ENCODE measurements at places on chromosomes 5 and 9.
A peak's percentile ranks its signal among the peaks of the same experiment; 100 is the strongest.

DNA sequence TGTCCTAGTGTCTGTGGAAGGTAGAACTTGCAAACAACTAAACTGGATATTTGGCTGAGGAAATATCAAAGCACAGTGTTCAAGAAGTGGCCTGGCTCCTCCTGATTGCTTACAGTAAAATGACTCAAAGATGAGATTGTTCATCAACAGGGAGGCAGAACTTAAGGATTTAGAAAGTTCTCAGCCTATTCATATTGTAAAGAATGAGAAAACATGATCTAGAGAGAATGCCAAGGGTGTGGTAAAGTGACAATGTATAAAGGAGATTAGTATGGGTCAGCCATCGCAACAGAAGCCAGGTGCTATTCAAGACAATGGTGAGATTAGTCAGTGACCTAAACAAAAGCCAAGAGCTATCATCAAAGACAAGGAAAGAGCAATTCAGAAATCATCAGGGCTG, 372.3 kb downstream of the SPOCK1 start:
- no peak for DNase-seq

GRCh38 chr5:176620333-176620981, 9.9 kb downstream of the SNCB start:
- DNase-seq = no peak

- peak; percentile 39 for DNase-seq
Measured at GRCh38 chr9:131483319-131484050, 19.2 kb upstream of the POMT1 start.

- peak; percentile 62 for DNase-seq
Measured at GRCh38 chr5:945691-946551, 53.2 kb downstream of the TRIP13 start.

DNA sequence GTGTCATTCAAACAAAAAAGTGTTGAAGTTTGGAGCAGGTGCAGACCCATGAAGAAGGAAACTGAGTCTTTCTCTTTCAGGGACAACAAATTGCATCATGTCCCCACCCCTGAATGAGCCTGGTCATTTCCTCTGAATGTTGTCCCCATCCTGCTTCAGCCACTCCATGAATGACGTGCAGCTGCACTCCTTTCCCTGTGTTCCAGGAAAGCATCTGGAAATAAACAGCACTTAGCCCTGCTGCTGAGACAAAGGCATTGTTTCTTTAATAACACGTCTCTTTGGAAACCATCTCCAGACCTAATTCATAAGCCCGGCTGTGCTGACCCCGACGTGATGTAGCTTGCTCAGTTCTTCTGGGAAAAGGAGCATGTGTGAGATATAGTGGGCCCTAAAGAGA, 682.3 kb downstream of the BRINP1 start:
- DNase-seq = no peak

- no peak for DNase-seq
Measured at GRCh38 chr5:137051161-137051560, 448.0 kb downstream of the SPOCK1 start.

DNA sequence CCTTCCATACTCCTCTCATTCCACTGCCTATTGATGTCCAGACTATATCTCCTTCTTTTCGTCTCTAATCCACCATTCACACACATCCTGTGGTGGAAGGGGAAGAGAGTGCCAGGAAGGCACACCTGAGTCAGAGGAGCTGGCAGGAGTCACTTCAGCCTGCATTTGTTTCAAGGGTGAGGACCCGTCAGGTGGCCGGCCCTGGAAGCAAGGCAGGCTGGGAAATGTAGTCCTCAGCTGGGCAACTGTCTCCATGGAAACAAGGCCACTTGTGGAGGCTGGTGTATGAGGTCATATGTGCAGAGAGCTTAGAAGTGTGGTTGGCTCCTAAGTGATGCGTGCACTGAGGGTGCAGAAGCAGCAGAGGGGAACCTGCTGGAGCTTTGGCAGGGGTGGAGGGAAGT, 278.4 kb downstream of the NSG2 start:
- peak; percentile 61 for DNase-seq

DNA sequence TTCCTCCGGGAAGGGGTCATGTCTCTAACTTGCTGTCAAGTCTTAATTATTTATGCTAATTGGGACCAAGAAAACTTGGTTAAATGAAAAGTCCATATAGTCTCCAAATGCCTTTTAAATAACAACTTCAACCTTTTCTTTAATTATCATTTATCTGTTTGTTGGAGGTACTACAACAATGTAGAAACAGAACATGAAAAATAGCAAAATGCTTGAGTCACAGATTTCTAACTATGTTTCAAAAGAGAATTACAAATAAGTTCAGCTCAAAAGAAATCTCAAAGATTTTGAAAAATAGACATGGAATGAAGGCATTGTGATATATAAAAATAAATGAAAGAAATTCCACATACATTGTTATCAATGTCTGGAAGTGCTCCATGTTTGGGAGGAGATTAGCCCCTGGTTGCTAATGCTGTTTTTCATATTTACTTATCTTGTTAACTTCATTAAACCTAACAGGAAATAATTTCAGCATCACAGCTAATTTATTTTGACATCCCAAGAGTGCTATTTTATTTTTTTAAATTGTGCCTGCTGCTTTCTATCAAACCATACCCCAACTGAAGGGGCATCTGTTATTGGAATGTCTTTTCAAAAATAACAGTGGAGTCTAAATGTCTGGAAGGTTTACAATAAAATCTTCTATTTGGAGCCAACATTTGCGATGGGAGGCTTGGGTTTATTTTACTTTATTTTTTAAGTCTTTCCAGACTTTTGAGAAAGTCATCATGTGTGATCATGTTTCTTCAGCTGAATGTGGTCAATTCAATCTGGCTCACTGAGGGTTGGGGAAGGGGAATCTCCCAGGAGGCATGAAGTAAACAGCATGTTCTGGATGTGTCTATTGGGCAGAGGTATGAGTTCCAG, 53.1 kb upstream of the ANKRD55 start:
- no peak for DNase-seq

- no peak for DNase-seq
Measured at GRCh38 chr5:137684761-137685160, 51.1 kb downstream of the KLHL3 start.

DNA sequence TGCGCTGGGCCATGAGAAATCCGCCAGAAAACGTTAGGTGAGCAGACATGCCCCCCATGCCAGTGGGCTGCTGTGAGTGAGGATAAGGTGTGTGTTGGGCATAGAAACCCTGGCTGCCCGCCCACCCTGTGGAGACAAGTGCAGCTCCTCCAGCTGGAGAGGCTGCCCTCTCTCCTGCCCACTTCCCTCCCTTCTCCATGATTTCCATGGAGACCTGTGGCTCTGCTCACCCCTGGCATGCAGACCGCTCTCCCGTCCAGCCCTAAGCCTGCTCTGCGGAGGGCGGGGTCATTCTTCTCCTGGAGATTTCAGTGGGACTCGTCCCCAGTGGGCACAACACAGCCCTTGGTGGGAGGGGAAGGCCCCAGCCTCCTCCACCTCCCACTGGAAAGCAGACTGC, 133.0 kb upstream of the FAM120A start:
- DNase-seq = no peak

DNA sequence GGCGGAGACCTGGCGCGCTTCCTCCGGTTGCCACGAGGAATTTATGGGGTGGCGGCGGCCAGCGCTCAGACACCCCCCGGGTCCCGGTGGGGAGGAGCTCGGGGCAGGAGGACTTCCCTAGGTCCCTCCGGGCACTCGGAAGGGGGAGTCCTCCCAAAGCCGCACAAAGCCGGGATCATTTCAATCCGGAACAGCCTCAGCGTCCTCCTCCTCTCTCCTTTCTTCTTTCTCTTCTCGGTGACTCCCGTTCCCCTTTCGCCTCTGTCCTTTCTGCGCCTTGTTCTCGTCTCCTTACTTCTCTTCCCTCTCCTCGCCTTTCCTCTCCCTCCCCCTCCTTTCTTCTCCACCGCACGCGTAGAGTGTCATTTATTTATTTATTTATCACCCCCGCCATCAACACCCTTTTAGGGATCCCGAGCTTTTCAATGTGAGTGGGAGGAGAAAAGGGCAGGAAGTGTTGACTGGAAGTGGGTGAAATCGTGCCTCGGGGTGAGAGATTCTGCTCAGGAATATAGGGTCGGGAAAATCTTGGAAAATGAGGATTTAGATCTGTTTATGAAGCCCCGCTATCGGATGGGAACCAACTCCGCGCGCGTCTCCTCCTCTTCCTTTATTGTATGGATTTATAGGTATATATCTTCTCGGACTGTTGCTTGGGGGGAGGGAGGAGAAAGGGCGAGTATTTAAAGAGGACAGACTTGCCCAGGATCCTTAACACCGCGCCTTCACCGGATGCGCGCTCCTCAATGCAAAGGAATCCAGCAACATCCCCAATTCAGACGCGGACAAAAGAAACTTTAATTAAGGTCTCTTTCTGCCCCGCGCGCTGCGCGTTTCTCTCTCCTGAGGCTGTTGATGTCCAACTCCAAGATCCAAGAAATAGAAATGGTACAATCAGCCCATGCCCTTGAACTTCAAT, 2.0 kb upstream of the ZNF462 start:
- DNase-seq = no peak

- DNase-seq = no peak
Measured at GRCh38 chr5:84191281-84191680, 193.4 kb downstream of the EDIL3 start.

- DNase-seq = no peak
Measured at GRCh38 chr5:73701566-73701965, 75.6 kb downstream of the ARHGEF28 start.

- DNase-seq = peak; percentile 69
Measured at GRCh38 chr9:129612815-129613519, 7.9 kb downstream of the C9orf50 start.

DNA sequence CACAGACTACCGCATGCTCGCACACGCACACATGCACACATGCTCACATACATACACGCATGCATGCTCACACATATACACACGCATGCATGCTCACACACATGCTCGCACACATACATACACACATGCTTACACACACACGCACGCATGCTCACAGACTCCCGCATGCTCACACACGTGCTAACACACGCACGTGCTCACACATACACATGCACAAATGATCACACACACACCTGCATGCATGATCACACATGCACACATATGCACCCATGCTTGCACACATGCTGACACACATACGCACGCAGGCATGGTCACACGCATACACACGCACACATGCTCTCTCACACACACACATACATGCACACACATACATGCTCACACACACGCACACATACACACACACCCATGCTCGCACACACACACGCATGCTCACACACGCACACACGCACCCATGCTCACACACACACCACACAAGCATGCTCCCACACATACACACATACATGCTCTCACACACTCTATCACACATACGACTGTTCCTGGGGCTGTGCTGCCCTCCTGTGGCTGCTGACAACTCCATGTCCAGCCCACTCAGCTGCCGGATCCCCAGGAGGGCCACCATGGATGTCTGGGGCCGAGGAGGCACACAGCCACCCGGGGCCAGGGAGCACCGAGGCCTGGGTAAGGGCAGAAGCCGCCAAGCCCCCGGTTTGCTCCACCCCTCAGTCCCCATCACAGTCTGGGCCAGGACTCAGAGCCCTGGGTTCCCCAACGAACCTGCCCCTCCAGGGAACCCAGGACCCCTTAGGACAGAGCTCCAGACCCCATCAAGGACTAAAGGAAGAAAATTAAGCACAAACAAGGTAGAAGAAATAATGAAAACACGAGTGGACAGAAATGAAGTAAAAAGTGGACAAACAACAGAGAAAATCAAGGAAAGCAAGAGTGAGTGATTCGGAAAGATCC, 31.4 kb upstream of the EGFL7 start:
- peak; percentile 92 for DNase-seq

- DNase-seq = no peak
Measured at GRCh38 chr5:68891718-68892117, 202.1 kb upstream of the SLC30A5 start.

DNA sequence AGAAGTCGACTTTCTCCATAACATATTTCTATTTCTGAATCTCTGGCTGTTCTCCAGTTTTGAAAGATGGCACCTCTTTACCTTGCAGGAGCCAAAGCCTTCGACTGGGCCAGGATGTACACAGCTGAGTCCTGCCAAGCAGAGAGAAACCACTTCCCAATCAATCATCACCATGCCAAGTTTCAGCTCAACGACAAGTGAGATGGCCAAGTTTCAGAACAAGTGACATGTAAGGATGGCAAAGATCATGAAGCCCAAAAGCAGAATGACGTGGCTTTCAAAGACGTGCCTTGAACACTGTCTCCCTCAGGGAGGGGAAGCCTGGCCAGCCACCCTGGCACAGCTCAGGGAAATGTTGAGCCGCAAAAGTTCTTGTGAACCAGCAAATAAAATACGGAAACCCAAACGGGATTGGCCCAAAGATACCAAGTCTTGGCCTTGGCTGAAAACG, 17.7 kb downstream of the STK10 start:
- no peak for DNase-seq

DNA sequence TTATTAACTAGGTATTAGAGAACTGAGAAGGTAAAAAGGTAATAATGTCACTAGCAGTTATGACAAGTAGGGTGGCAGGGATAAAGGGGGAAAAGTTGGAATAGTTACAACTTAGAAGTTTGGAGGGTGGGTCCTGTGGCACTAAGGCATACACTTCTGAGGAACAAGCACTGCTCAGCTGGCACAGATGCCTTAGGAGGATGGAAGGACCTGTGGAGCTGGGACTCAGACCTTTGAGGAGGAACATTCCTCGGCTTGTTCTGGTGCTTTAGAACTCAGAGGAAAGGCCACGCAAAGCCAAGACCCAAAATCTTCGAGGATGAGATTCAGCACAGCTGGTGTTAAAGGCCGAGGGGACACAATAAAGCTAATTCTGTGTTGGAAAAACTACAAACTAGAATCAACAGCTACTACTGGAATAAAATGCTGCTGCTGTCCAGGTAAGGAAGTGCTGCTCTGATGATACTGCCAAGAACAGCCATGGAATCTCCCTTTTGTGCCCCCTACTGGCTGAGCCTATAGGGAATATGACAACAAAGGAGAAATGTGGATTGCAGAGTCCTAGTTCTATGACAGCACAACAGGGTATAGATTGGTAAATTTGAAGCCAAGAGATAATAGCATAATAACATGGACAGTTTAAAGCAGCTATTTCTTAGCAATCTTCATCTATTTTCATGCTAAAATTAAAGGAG, 126.7 kb downstream of the SLC25A46 start:
- no peak for DNase-seq

DNA sequence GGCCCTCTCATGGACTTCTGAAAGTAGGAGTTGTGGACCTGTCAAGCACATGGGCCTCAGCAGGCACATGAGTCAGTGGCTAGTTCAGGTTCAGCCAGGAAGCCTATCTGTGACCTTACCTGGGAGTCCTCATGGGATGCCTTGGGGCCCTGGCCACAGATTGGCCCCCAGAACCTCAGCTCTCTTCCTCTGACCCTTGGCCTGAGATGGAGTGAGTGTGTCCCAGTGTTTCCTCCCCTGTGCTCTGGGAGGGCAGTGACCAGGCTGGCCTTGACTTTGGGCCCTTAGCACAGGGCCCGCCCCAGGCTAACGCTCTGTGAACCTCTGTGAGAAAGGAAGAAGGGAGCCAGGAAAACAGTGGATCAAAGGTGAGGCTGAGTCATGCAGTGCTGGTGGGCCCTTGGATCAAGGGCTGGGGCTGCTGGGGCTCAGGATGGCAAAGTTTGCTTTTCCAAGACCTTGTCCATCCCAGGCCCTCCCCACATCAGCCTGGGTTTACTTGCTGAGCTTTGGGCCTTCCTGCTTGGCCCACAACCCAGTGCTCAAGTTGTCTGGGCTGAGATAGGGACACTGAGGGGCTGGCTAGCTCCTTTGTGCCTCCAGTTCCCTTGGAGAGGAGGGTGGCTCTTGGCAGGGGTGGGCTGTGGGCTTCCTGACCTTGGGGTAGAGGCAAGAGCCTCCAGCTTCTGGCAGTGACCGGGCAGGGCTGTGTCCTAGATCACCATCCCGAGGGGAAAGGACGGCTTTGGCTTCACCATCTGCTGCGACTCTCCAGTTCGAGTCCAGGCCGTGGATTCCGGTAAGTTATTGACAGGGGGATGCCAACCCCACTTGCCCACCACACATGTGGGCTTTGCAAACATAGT, 41.4 kb downstream of the RGS3 start:
- DNase-seq = peak; percentile 75

- no peak for DNase-seq
Measured at GRCh38 chr9:74122661-74123060, 374.5 kb upstream of the RORB start.

Measured in spleen (tissue), 13 donors.